Astrocyte (in vitro differentiated cells and primary cell): ENCODE measurements at places on chromosomes 12 and 14.

GRCh38 chr14:105902131-105902898, 375.9 kb downstream of the TMEM121 start:
- DNase-seq: no peak
- no peak overlapping the region for H3K27ac ChIP-seq
- no peaks in the 10 kb centered on the region for H3K27me3 ChIP-seq
- H3K4me3 ChIP-seq: no peak overlapping the region
- no peaks in the 10 kb centered on the region for H3K36me3 ChIP-seq

- no peak for DNase-seq
- H3K36me3 ChIP-seq: no peaks in the 10 kb centered on the region
- H3K4me3 ChIP-seq: no peak overlapping the region
- no peak overlapping the region for H3K27ac ChIP-seq
- peaks cover 1% of the 10 kb centered on the region for H3K27me3 ChIP-seq
- H3K4me1 ChIP-seq: no peaks in the 10 kb centered on the region
These were observed 28.0 kb upstream of the C14orf132 start for GRCh38 chr14:96011131-96011530.

DNA sequence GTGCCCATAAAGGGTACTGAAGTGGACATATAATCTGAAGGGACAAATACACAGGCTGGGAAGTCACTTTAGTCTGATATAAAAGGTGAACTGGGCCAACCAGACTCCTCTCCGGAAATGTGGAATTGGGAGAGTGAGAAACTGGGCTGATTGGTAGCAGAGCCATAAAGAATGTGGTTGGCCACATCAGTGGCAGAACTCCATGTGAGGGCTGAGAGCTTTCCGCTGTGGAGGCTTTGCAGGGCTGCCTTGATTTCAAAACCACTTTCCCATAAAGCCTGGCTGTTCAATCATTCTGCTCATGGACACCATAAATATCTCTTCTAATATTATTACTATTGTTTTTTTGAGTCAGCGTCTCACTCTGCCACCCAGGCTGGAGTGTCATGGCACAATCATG, 220.3 kb downstream of the MON2 start:
- DNase-seq: peak; percentile 20
- no peaks in the 10 kb centered on the region for H3K36me3 ChIP-seq
- H3K4me1 ChIP-seq: peaks cover under 1% of the 10 kb centered on the region
- H3K27ac ChIP-seq: no peak overlapping the region
- no peaks in the 10 kb centered on the region for H3K27me3 ChIP-seq
- no peak overlapping the region for H3K4me3 ChIP-seq

GRCh38 chr12:32995623-32996022, 99.0 kb upstream of the PKP2 start:
- no peaks in the 10 kb centered on the region for H3K36me3 ChIP-seq
- H3K27ac ChIP-seq: no peak overlapping the region
- no peak overlapping the region for H3K4me3 ChIP-seq
- DNase-seq: no peak

GRCh38 chr14:89851106-89851505, 103.4 kb downstream of the EFCAB11 start:
- H3K36me3 ChIP-seq: no peaks in the 10 kb centered on the region
- no peak overlapping the region for H3K27ac ChIP-seq
- DNase-seq: no peak
- H3K4me1 ChIP-seq: peaks cover 9% of the 10 kb centered on the region

- no peaks in the 10 kb centered on the region for H3K27me3 ChIP-seq
- no peaks in the 10 kb centered on the region for H3K4me1 ChIP-seq
- H3K27ac ChIP-seq: no peak overlapping the region
- no peaks in the 10 kb centered on the region for H3K36me3 ChIP-seq
- H3K4me3 ChIP-seq: no peak overlapping the region
- DNase-seq: no peak
These were observed 46.0 kb upstream of the PLBD1 start for GRCh38 chr12:14613718-14614117.

GRCh38 chr12:128791395-128792322, 32.1 kb downstream of the SLC15A4 start:
- H3K27ac ChIP-seq: no peak overlapping the region
- DNase-seq: no peak
- peaks cover 33% of the 10 kb centered on the region for H3K36me3 ChIP-seq
- H3K4me1 ChIP-seq: peaks cover 8% of the 10 kb centered on the region

DNA sequence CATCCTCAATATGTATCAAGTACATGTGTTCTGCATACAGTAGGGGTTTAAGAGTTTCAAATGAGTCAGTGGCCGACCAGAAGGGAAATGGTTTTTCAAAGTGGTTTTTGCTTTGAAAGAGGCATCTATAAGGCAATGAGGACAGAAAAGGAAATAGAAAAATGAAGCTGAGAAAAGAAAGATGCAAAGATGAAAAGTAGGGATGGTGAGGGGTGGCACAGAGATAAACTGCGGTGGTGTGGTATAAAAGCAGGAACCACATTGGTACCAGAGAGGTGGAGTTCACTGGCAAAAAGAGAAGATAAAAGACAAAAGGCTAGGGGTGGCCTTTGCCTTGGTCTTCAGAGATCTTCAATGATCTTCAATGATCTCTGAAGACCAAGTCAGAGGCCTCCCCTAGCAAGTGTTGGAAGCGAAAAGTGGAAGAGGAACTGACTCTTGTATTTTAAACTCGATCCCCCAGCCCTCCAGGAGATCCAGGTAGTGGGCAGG, 144.0 kb upstream of the KRR1 start:
- DNase-seq: no peak
- H3K36me3 ChIP-seq: no peaks in the 10 kb centered on the region
- no peak overlapping the region for H3K4me3 ChIP-seq
- H3K4me1 ChIP-seq: peaks cover 32% of the 10 kb centered on the region
- no peak overlapping the region for H3K27ac ChIP-seq

DNA sequence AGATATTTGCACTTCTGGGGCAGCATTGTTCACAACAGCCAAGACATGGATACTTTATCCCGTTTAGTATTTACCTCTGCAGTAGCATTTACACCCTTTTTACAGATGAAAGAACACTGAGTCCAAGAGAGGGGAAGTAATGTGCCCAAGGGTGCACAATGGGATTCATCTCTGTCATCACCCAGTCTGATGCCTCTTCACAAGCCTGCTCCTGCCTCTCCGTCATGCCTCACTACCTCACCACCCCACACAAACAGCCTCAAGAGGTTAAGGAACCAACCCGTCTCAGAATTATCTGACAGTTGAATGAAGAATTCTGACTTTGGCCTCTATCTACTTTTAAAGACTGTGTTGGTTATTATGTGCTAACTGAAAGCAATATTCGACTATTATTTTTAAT, 368.4 kb downstream of the ATP23 start:
- H3K4me1 ChIP-seq: peaks cover 32% of the 10 kb centered on the region
- no peaks in the 10 kb centered on the region for H3K36me3 ChIP-seq
- H3K27ac ChIP-seq: peak overlapping the region; percentile 91

DNA sequence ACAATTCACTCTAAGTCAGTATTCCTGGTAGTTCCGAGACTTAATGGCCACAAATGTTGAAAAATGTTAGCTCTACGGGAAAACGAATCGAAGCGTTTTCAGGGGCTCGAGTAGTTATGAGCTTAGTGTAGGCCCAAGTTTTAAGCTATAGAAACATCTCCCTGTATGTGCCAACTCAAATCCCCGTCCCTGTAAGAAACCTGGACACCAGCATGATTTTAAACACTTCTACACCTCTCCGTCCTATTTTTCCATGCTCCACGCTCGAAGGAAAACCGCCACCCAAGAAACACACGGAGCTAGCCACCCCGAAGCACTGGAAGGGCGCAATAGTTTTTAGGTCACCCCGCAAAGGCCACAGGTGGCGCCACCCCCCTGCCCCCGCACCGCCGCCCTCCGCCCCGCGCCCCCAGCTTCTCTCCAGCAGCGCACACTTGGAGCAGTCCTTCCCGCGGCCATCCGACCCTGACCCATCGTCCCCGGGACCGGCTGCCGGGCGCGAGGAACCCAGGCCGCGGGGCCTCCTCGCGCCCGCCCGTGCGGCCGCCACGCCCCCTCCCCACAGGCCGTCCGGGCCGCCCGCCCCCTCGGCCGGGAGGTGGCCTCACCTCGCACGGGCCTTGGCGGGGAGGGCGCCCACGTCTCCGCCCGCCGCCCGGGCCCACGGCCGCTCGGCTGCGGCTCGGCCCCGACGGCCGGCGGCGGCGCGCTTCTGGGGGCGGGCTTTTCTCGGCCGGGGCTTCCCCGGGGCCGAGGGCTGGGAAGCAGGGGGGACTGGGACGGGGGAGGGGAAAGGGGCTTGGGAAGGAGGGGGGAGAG, 522 bp downstream of the R3HDM2 start:
- peak overlapping the region; percentile 84 for H3K27ac ChIP-seq
- H3K4me3 ChIP-seq: peak overlapping the region; percentile 76
- DNase-seq: peak; percentile 26
- H3K27me3 ChIP-seq: no peaks in the 10 kb centered on the region
